Esophagus muscularis mucosa (tissue), 4 donors: ENCODE measurements at places on chromosomes 11 and 22. TPM values are rescaled to one million over a fixed set of nuclear protein-coding genes. Genes with fewer than 3 reads are reported as not detected.

Gene OR8A1
- total RNA-seq, result not detected

GRCh38 chr11:62622476-62623089 lies 797 bp upstream of the B3GAT3 start:
- DNase-seq, result no peak

DNA sequence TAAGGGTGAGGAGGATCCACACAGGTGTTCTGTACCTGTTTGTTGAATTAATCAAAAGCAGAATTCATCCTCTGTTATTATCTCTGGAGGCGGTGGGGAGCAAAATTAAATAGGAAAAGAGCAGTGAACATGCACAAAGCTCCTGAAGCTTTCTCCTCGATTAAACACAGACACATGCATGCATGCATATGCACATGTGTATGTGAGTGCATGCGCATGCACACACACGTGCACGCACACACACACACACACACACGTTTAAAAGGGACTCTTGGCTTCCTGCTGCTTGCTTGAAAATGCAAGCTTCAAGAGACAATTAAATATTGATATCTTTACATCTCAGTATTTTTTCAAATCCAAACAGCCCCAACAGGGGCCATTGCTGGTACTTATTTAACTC lies 462.1 kb downstream of the BUD13 start:
- DNase-seq, result peak; percentile 29

DNA sequence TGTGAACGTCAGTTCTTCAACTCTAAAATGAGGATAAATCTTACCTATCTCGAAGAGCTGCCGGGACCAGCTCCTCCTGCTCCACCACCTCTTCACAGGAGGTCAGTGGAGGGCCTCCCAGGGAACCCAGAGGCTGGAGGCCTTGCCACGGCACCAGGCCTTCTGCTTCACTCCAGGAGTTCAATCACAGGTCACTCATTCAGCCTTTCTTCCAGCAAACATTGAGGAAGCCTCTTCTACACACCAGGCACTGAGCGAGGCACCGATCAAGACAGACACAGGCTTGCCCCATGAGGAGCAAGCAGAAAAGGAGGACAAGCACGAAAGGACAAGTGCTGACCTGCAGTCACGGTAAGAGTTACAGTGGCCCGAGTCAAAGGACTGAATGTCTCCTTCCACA lies 64.8 kb upstream of the WNT11 start:
- DNase-seq, result no peak

DNA sequence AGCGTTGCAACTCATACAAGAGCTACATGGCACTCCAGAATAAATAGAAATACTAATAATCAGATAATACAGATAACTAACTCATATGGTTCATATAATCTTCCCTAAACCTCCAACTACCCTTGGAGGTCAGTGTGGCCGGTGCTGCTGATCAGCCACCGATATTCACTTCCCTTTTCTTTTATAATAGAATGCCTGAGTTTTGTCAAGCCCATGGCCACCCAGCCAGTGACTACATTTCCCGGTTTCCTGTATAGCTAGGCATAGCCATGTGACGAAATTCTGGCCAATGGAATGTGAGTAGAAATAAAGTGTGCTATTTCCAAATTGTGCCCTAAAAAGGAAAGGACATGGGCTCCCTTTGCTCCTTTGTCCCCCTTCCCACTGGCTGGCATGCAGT lies 5.9 kb upstream of the CAT start:
- DNase-seq, result no peak

Gene C11orf86
- total RNA-seq, result not detected

DNA sequence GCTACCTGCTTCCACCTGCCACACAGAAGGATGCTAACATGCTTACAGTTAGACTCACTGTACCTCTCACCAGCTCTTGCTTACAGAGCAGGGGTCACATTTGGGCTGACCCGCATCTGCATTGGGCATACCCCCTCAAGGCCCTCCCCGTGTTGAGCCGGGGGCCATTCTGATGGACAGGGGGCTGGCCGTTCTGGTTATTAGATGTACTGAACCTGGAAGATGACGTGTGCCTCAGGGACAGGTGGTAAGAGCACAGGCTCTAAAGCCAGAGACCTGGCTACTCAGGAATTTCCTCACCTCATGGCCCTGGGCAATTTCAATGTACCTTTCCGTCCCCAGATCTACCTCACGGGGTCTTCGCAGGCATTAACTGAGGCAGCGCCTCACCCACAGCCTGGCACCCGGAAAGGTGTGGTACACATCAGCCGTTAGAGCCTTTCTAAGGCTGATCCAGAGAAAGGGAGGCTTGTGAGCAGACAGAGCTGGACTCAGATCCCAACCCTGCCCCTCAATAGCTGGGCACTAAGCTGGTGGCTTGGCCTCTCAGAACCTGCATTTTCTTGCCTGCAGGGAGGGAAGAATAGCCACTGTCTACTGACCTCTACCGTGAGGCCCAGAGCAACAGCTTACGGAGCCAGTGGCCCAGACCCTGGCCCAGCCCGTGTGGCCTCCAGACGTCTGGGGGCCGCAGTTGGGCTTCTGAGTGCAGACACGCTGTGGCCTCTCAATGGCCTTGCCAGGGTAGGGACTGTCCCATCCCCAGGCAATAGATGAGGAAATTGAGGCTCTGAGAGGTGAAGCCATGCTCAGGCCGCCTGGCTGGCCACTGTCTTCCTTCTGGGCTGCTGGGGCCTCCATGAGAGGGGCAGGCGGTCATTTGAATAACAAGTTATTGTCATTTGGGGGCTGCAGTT lies 100.6 kb downstream of the MORC2 start:
- DNase-seq, result no peak

Gene ST3GAL4
- 40.0 TPM for total RNA-seq

Gene PACSIN3
- total RNA-seq, result 51.0 TPM

DNA sequence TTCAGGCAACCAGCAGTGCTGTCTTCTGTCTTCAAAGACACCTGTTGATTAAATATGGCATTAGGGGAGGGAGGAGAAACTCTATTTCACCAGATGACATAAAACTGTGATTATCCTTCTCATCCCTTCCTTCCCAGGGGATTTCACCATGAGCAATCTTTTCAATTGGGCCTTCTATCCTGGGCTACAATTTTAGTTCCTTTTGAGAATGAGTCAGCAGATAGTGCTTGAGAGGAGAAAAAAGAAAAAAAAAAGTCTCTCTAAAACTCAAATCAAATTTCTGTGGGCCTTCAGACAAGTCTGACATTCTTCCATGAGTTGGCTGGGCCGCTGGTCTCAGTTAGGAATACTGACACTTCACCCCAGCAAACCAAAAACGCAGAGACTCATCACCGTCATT lies 7.2 kb downstream of the FLI1 start:
- DNase-seq, result no peak

GRCh38 chr22:39138357-39138997 lies 14.0 kb downstream of the CBX7 start:
- no peak for DNase-seq

Gene ZNF280B
- total RNA-seq, result 0.69 TPM

Gene ADM2
- total RNA-seq, result under 0.01 TPM

Gene OR4A16
- not detected for total RNA-seq

DNA sequence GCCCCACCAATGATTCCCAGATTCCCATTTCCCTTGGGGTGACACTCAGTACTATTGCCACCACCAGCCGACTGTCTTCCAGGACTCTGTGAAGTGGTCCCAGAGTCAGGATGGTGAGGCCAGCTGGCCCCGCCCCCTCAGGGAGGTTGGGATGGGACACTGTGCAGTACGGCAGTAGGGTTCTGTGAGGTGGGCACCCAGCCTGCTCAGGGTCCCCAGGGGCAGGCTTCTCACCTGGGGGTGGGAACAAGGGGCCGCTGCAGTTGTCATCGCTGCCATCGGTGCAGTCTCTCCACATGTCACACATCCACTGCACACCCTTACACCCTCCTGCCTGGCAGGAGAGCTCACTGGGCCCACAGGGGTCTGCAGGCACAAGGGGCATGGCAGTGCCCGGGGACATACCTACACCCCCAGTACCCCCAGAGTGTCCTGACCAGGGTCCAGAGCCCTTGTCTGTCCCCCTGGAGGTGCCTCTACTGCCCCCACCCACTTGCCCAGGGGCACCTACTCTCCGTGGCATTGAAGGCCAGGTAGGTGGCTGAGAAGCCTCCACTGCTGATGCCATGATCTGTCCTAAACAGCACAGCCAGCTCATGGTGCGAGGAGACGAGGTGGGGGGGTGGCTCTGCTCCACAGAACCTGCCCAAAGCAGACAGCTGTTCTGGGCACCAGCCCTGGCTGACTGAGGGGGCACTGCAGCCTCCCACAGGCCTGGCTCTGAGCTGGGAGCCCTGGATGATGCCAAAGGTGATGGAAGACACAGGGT lies 1.9 kb upstream of the C1QTNF5 start:
- no peak for DNase-seq

GRCh38 chr22:19868333-19868732 lies 13.7 kb upstream of the GNB1L start:
- no peak for DNase-seq

Gene OOSP4A
- total RNA-seq, result not detected

GRCh38 chr11:114258696-114259095 lies 37.5 kb upstream of the NNMT start:
- DNase-seq, result no peak

DNA sequence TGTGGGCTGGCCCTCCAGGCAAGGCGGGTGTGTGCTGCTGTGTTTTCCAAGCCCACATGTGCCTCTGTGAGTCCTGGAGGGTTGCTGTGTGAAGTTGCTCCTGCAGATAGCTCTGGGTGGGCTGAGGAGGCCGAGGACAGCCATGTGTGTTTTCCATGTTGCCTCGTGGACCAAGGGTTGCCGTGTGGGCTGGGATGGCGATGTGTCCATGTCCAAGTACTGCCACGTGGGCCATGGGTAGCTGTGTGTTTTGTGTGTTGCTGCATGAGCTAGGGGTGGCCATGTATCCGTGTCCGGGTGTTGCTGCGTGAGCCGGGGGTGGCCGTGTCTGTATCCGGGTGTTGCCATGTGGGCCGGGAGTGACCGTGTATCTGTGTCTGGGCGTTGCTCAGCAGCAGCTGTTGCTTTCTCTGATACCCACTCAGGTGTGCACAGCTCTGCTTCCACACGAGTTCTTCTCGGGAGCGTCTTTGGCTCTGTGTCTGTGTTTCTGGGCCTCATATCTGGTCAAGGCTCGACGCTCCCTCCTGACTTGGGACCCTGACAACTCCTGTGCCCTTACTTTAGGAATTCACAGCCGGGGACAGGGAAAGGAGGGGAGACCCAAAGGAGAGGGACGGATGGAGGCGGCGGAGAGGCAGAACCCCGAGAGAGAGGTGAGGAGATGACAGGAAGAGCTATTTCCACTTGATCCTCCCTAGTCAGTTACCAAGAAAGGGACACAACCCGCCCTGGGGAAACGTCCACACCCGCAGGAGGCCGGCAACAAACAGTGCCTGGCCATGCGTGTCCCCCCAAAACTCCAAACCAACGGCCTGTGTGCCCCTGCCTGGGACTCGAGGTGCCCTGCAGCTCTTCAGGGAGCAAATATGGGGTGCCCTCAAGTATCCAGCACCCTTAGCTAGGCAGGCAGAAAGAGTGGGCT lies 83.1 kb downstream of the PHF21B start:
- DNase-seq, result no peak

- no peak for DNase-seq
These were observed 16.5 kb upstream of the APOBEC3A start for GRCh38 chr22:38940811-38941384.

DNA sequence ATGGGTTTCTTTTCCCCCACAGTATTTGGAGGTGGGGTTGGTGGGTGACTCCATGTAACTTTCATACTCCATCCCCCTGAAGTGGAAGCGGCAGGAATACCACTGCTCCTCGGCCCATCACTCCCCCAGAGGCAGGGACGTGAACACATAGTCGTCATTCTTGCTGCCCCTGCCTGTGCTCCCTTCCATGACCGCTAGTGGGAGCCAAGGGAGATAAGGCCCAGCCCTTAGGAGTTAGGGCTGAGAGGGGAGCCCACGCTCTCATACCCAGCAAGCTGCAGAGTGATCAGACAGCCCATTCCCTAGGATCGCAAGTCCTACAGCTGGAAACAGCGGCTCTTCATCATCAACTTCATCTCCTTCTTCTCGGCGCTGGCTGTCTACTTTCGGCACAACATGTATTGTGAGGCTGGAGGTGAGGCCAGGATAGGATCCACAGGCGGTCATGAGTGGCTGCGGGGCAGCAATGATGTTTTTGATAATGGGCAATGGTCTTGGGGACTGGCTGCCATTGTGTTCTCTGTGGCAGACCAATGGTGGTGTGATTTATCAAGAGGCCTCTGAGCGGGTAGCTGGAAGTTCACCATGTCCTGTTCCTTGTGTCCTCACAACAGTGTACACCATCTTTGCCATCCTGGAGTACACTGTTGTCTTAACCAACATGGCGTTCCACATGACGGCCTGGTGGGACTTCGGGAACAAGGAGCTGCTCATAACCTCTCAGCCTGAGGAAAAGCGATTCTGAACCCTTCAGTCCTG lies 15.9 kb downstream of the RHOG start:
- DNase-seq, result no peak

GRCh38 chr22:23116506-23117263 lies 25.1 kb downstream of the RSPH14 start:
- no peak for DNase-seq

Gene TTC36
- 3.7 TPM for total RNA-seq

DNA sequence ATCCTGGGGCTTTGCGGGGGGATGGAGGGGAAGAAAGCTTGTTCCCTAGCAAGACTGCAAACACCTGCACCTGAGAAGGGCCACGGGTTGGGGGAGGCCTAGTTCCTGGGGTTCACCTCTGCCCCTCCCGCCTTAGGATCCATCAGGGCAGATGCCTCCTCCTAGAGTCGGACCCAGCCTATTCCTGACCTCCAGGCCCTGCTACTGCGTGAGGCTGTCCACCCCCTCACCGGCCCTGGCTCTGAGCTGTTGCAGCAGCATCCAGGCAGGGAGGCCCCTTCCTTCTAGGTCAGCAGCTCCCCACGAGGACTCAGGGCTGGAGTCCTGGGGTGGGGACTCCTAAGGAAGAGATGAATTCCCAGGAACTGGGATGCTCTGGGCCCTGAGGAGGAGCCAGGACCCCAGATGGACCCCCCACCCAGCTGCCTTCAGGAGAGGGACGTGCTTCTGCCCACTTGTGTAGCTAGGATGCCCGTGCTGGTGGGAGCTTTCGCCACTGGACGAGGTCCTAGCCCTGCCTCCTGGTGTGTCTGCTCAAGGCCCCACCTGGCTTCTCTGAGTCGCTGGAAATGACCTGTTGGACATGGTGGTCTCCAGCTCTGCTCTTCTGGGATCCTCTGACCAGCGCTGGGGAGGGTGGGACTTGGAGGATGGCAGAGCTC lies 10.3 kb downstream of the MRGPRF start:
- DNase-seq, result no peak

DNA sequence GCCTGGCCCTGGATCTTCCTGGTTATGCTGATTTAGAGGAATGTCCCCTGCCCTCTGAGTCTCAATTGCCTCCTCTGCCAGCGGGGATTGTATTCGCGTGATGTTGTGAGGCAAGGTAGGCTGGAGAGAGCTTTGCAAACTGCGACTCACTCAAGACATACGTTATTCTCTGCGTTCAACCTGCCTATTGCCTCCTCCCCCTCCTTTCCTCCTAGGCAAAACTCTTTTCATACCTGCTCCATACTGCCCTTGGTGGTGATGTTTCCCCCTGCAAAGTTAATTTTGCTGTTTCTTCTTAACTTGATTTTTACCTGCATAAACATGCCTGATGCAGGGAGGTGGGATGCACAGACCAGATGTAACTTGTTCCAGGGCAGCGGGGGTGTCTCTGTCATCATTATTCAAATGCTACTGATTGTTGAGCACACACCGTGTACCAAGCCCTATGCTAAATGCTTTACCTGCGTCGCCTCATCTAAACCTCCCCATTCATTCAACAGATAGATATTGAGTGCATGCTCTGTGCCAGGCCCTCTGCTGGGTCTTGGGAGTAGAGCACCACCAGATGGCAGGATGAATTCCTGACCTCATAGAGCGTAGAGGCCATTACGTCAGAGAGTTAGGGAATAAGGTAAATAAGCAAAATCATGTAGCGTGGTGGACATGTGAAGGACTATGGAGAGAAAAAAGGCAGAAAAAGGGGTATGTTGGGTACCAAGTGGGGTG lies 29.0 kb downstream of the SGSM1 start:
- DNase-seq, result no peak
